Osteoblast (primary cell): ENCODE measurements at places on chromosomes 1 and 21. TPM values are rescaled to one million over a fixed set of nuclear protein-coding genes. Genes with fewer than 3 reads are reported as not detected.

- no peak for DNase-seq
These were observed 46.0 kb upstream of the IL12RB2 start for GRCh38 chr1:67261680-67262079.

DNA sequence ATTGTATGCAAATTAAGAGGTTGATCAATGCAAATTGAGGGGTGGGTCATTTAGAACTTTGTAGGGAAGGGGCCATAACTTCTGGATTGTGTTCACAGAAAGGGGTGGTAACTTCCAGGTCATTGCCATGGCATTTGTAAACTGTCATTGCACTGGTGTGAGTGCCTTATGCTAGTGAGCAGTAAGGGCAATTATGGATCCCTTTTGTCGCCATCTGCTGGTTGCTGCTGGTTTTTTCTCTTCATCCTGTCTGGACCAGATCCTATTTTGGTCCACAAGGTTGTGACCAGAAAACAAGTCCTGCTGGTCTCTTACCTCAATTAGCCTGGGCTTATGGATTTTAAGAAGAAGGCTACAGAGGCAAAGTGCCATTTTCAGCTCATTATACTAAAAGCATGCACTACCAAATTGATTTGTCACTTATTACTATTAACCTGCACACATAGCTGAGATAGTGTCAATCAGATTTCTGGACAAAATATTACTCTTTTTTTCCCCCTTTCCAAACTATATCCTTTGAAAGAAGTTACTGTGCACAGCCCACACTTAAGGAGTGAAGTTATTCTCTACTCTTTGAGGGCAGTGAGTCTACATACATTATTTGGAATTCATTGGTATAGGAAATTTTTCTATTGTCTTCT is 196.2 kb downstream of the ZC3H11B start:
- DNase-seq, result no peak

- DNase-seq, result peak; percentile 80
These were observed 50.3 kb upstream of the L1TD1 start for GRCh38 chr1:62144238-62144831.

GRCh38 chr1:1832166-1832565 is 53.9 kb upstream of the NADK start:
- no peak for DNase-seq

GRCh38 chr1:156217871-156218270 is 5.1 kb downstream of the PMF1 start:
- peak; percentile 93 for DNase-seq

GRCh38 chr1:235767795-235768194 is 98.9 kb downstream of the LYST start:
- no peak for DNase-seq

- DNase-seq, result no peak
These were observed 53.2 kb downstream of the CNN3 start for GRCh38 chr1:94873520-94874351.

- peak; percentile 50 for DNase-seq
These were observed 36.5 kb downstream of the EVA1C start for GRCh38 chr21:32448803-32449594.

DNA sequence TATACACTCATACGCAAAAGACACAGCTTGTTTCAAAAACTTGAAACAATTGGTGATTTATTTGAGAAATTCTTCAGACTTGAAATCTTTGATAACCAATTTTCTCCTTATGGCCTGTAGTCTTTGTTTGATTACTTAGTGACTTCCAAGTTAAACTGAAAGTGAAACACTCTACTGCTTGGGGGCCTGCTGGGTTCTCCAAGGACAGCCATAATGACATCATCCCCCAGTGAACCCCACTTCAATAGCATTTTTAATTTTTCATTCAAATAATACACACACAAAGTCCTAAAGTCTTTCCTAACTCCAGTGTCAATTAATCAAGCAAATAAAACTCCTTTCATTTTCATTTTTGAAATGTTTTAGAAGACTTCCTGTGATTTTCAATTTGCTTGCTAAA is 59.2 kb downstream of the KRTAP19-8 start:
- no peak for DNase-seq

- DNase-seq, result no peak
These were observed 42.7 kb upstream of the SLC19A2 start for GRCh38 chr1:169528215-169529067.

DNA sequence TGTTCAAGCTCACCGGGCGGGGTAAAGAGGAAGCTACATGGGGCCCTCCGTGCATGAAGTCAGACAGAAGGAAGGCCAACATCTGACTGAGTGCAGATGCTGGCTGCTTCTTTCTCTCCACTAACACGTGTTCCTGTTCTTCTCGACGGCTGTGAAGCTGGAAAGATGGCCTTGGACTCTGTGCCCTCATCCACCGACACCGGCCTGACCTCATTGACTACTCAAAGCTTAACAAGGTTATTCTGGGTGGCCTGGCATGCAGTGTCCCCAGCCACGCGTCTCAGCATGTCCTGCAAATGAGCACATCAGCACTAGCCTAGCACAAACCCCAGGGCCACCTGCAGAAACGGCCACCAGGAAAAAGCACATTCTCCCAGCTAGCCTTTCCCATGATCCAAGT is 41.2 kb downstream of the ACTN2 start:
- DNase-seq, result no peak

GRCh38 chr1:160860840-160861505 is 1.7 kb downstream of the CD244 start:
- peak; percentile 21 for DNase-seq

DNA sequence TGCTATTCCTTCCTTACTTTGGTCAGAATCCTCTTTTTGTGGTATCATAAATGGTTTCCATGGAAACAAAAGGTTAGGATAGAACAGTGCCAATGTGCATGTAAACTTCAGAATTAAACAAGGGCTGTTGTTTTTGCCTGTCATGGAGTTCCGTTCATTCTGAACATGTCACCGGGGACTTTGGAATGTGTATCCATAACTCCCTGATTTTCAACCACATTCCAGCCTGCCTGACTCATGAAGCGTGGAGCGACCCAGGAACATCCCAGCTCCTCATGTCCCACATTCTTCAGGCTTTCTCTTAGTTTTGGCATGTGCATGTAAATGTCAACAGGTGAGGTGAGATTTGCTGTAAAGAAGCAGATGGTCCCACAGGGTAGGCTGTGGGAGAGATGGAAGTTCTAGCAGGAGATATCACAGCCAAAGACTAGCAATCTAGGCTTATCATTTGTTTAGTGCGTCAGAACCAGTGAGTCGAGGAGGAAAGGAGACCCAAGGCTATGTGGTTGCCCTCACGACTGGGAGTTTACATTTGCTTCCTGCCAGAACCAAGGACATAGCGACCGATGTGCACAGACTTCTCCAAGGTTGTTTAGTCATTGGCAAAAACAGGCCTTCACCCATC is 23.0 kb upstream of the DNAJC11 start:
- DNase-seq, result peak; percentile 89

GRCh38 chr21:29064850-29065481 is 8.5 kb downstream of the CCT8 start:
- DNase-seq, result no peak

- peak; percentile 88 for DNase-seq
These were observed 10.0 kb downstream of the KIRREL1 start for GRCh38 chr1:158003406-158003800.

- no peak for DNase-seq
These were observed 104.8 kb upstream of the GRIK1 start for GRCh38 chr21:30044447-30045064.

- no peak for DNase-seq
These were observed 166.2 kb upstream of the NFIA start for GRCh38 chr1:60916199-60916598.

The NBL1 gene
- total RNA-seq, result 88.7 and 114 TPM in 2 replicates

The SPRR5 gene
- total RNA-seq, result not detected in 2 replicates

The VCAM1 gene
- total RNA-seq, result 382 and 511 TPM in 2 replicates

The RNF186 gene
- total RNA-seq, result not detected in 2 replicates

The MINDY1 gene
- 17.1 and 18.1 TPM in 2 replicates for total RNA-seq
